ENCODE measurements at places on chromosomes 3 and 15.
A peak's percentile ranks its signal among the peaks of the same experiment; 100 is the strongest.

DNA sequence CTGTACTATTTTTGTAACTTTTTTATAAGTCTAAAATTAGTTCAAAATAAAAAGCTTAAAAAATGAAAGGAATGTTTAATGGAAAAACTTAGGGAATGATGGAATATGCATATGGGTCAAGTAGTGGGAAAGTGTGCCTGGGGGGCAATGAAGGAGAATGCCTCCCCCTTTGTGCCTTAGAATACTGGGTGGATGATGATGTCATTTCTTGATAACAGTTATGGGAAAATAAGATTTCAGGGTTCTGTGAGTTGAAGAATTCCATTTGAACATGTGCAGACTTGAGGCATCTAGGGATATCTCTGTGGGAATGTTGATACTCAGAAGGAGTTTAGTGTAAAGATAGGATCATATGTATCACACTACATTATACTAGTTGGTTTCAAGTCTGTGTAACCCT lies 13.8 kb downstream of the WDR93 start:
- no peak for DNase-seq

DNA sequence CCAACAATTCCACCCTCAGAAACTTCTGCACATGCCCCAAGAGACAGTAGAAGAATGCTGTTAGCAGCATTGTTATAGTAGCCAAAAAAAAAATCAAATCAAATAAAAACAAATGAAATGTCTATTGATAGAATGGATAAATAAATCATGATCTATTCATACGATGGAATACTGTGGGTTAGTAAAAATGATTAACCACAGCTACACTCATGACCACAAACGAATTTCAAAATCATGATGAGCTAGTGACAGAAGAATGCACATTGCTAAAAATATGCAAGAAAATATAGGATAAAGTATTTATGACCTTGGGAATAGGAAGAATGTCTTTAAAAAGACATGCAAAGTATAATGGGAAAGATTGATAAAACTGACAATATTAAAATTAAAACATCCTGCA lies 57.5 kb upstream of the ACAN start:
- no peak for DNase-seq

DNA sequence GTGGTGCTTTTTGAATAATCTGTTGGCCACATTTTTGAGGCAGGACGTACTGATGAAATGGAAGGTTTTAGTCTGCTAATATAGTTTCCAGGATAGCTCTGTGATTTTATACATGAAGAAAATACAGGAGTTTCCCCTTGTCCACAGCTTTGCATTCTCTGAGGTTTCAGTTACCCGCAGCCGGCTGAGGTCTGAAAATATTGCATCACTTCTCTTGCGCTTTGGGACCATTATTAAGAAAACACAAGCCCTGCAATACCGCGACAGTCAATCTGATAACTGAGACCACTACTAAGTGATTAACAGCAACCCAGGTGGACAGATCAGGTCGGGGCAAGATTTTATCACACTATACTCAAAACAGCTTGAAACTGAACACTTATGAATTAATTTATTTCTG lies 33.0 kb downstream of the BLM start:
- DNase-seq: no peak

GRCh38 chr15:80550219-80550907 lies 144.7 kb upstream of the ABHD17C start:
- DNase-seq: peak; percentile 84

DNA sequence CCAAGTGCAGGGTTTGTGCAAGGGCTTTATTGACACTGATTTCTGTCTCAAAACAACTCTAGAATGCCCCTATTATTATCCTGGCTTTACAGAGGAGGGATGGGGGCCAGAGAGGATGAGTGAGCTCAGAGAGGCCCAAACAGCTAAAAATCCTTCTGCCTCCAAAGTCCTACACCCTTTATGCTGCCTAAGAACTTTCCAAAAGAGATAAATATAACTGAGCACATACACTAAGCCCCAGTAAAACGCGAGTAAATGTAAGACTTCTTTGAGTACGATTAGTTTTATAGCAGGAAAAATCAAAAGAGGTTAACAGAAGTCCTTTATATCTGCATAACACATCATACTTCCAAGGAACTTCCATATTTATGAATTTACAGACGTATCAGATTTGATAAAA lies 149.1 kb downstream of the CTNNB1 start:
- DNase-seq: no peak

DNA sequence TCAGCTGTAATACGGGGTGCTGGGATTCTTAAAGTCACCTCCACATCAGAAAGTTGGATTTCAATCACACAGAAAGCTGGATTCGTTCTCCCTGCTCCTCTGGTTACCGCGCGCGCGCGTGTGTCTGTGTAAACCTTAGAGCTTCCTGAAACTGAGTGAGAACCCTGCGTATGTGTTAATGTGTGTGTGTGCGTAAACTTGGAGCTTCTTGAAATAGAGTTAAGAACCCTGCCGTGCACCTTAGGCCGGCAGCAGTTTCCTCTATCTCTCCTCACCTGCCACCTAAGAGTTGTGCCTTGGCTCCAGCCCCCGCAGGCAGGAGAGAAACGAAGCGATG lies 531 bp downstream of the LZTFL1 start:
- no peak for DNase-seq

DNA sequence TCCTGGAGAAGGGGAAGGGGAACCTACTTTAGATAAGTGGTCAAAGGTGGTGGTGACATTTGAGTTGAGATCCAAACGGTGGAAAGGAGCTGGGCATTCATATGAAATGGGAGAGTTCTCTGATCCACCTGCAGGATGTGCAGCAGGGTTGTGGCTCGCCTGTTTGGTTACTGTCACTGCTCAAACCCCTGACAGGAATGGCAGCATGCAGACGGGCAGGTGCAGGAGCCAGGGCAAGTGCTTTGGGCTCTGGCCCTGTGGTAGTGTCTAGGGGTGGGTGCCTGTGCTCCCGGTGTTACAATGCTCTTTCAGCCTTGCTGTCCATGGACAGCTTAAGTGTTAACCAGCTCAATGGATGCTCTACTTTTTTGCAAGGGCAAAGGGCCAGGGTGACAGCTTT lies 18.5 kb downstream of the PAQR9 start:
- no peak for DNase-seq

- no peak for DNase-seq
Observed at GRCh38 chr3:126127904-126128303, 44.0 kb upstream of the SLC41A3 start.

DNA sequence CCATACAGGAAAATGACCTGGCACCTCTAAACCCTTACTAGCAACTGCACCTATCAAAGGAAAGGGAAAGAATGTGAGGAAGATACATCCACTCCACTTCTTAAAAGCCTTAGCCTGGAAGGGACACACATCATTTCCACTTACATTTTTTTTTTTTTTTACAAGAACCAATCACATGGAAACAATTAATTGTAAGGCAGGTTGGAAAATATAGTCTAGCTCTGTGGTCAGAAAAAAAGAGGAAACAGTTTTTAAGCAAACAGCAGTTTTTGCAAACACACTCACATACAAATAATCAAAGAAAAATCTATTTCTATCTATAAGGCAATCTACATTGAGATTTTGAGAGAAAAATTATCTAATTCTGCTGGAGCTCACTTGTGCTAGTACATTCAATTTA lies 98.9 kb upstream of the SPRED1 start:
- DNase-seq: no peak

Measured in kidney epithelial cell (primary cell).